ENCODE measurements at places on chromosomes 6 and 20.
A peak's percentile ranks its signal among the peaks of the same experiment; 100 is the strongest.

GRCh38 chr6:15630202-15630601, 32.6 kb downstream of the DTNBP1 start:
- DNase-seq: no peak

DNA sequence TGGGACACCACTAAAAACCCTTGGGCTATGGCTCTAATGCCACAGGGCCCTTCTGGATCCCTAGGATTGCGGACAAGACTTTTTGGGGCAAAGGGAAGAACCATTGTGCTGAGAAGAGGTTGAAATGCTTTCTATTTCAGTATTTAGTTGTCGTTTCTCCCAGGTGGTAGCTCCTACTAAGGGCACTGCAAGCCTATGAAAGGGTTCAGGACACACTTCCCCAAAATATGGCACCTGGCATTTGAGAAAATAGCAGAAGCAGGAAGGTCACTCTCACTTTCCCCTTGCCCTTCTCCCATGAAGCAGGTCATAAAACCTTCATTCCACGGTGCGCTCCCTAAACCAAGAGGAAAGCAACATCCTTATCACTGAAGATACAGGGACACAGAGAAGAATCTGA, 125.4 kb upstream of the GPR6 start:
- DNase-seq: no peak

- DNase-seq: no peak
Observed at GRCh38 chr20:23613676-23614075, 8.0 kb upstream of the CST9 start.

- no peak for DNase-seq
Observed at GRCh38 chr6:55047451-55048044, 126.8 kb upstream of the HCRTR2 start.

DNA sequence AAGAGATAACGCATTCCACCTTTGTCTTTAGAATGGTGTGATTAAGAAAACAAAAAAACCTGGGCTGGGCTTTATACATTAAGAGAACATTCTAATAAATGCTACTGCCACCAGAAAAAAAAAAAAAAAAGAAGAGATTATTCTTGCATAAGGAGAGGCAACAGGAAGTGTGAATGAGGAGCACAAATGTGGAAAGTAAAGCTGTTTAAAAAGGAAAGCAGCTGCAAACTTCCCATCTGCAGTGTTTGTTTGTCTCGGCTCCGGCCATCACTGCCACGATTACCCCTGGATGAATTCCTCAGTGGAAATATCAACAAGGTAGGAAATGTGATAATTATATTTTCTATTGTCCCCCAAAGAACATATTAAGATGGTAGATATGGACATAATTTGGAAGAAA, 223.9 kb downstream of the PHF3 start:
- DNase-seq: no peak

GRCh38 chr6:105781915-105782314, 304.2 kb upstream of the PRDM1 start:
- no peak for DNase-seq

- DNase-seq: no peak
Observed at GRCh38 chr6:131838051-131838450, 30.2 kb downstream of the ENPP1 start.

GRCh38 chr6:164692772-164693510, 616.5 kb downstream of the C6orf118 start:
- no peak for DNase-seq

DNA sequence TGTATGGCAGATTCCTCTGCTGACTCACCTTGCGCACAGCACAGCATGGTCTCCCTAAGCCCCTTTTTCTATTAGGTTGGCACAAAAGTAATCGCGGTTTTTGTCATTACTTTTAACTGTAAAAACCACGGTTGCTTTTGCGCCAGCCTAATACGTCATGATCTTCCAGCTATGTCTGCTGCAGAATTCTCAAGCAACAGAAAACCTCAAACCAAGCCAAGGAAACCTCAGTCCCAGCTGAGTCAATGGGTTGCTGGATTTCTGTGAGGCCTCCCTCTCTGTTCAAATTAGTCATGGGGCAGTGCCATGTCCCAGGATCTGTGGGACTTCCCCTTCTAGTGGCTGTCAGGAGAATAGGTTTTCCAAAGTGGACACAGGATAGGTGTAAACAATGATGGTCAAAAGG, 15.7 kb upstream of the ENPP1 start:
- DNase-seq: no peak

DNA sequence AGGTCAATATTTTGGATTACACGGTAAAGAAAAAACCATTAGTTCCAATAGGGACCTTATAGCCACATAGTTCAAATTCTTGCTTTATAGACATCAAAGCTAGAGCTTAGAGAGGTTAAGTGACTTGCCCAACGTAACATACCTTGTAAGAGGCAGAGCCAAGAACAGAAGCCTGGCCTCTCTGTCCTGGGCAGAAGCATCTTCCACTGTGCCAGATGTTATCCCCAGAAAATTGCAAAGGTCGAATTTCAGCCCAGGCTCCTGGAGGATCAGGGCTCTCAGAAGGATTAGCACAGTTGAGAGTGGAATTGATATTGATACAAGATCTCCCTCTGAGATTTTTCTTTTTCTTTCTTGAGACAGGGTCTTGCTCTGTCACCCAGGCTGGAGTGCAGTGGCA, 6.1 kb downstream of the SMIM28 start:
- DNase-seq: no peak

DNA sequence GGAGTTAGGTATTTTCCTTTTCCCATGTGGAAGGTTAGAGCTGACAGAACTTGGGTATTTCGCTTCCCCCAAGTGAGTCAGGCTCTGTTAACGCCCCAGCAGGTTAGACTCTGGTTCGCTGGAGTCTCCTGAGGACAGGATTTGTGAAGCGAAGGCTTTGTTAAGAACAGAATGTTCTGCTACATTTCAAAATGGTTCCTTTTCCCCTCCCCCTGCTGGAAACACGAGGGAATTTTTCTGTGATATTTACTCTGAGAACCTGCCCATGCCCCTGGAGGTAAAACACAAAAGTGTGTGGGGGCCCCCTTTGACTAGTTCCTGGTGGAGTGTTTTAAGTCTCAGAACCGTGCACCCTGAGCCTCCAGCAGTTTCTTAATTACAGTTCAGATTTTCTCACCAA, 731.4 kb upstream of the CITED2 start:
- no peak for DNase-seq

DNA sequence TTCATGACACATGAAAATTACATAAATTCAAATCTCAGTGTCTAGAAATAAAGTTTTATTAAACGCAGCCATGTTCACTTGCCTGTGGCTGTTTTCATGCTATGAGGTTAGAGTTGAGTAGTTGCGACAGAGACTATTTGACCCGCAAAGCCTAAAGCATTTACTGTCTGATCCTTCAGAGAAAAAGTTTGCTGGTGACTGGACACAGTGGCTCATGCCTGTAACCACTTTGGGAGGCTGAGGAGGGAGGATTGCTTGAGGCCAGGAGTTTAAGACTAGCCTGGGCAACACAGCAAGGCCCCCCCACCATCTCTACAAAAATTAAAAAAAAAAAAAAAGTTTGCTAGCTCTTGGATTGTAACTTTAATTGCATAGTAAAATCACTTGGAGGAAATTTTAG, 9.2 kb downstream of the SMIM28 start:
- no peak for DNase-seq

GRCh38 chr20:472137-472846, 10.0 kb upstream of the TBC1D20 start:
- no peak for DNase-seq

DNA sequence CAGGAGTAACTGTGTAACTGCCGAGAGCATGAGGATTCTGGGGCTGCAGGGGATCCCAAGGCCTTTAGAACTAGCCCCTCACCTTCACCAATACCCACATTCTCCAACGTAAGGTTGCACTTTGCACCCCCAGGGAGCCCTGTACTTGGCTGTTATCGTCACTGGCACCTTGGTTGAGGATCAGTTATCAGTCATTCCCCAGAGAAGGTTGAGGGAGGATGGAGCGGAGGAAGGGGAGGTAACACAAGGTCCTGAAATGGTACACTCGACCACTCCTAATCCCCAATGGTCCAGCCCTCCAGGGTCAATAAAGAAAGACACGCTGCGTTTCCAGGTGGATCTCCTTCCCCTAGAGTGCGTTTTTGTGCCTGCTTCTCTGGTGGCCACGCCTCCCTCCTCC, 1.1 kb upstream of the SPDEF start:
- DNase-seq: no peak

DNA sequence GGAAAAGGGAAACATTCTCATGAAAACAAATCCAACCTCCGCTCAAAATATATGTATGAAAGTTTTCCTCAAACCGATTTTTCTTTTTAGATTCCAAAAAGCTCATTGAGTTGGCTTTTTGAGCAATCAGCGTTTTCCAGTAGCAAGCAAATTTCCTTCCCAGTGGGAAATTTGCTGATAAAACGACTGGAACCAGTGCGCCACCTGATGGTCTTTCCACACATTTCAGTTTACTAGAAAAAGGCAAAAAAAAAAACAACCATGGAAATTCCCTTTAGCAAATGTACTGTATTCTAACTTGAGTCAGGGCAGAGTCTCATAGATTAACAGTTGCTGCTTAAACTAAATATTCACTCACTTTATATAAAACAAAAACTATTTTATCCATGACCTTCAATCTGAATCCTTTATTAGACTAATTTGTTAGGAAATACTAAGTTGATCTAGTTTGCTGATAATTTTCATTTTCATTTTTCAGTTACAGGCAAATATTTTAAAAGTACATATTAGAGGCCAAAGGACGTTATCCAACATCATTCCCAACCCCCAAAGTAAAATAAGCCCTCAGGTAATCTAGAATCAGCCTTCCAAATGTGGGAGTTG, 271.5 kb downstream of the FOXA2 start:
- peak; percentile 18 for DNase-seq

GRCh38 chr20:19875376-19876221, 117.5 kb downstream of the RIN2 start:
- DNase-seq: no peak

- DNase-seq: no peak
Observed at GRCh38 chr6:154261688-154262397, 94.8 kb downstream of the IPCEF1 start.

DNA sequence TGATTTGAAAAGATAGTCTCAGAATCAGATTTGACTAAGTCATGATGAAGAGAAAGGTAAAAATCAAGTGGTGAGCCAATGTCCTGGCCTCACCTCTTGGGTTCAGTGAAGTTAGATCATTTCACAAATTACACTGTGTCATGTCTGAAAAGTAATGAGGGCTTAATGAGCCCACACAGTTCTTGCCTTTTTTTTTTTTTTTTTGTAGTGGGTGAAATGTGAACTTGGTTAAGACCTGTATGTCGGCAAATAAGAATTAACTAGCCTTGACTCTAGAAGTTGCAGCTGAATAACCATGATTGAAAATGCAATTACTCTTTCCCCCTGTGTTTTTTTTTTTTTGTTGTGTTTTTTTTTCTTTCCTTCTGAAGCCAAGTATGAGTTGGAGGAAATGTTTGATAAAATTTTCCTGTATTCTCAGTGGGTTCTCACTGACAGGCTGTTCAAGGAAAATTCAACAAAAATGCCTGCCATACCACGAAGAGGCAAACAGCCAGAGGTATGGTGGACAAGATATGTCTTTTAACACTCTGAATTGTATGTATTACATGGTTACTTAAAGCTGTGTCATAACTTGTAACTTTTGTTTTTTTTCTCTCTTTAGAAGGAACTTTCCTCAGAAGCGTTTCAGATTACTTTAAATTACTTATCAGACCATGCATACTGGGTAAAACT, 135.2 kb upstream of the MLIP start:
- no peak for DNase-seq

DNA sequence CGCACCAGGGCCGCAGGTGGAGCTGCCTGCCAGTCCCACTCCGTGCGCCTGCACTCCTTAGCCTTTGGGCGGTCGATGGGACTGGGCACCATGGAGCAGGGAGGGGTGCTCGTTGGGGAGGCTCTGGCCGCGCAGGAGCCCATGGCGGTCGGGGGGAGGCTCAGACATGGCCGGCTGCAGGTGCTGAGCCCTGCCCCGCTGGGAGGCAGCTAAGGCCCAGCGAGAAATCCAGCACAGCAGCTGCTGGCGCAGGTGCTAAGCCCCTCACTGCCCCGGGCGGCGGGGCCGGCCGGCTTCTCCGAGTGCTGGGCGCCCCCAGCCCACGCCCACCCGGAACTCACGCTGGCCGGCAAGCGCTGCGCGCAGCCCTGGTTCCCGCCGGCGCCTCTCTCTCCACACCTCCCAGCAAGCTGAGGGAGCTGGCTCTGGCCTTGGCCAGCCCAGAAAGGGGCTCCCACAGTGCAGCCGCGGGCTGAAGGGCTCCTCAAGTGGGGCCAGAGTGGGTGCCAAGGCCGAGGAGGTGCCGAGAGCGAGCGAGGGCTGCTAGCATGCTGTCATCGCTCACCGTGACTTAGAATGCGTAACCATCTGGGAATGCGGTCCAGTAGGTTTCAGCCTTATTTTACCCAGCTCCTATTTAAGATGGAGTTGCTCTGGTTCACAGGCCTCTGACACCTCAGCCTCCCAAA, 77.3 kb downstream of the C6orf52 start:
- no peak for DNase-seq

DNA sequence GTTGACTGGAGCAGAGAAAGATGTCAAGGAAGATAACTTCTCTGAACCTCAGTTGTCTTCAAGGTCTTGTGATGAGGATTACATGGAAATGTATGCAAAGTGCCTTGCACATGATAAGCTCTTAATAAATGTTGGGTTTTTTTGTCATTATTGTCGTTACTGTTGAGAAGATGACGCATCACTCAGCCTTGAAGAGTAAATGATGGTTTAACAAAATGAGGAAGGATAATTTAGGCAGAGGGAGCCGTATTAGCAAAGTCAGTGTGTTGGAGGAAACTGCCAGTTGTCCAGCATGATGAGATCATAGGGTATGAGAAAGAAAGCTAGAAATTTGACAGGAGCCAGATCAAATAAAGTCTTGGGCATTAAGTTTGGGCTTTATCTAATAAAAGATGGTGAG, 8.8 kb upstream of the SUPT3H start:
- DNase-seq: no peak

DNA sequence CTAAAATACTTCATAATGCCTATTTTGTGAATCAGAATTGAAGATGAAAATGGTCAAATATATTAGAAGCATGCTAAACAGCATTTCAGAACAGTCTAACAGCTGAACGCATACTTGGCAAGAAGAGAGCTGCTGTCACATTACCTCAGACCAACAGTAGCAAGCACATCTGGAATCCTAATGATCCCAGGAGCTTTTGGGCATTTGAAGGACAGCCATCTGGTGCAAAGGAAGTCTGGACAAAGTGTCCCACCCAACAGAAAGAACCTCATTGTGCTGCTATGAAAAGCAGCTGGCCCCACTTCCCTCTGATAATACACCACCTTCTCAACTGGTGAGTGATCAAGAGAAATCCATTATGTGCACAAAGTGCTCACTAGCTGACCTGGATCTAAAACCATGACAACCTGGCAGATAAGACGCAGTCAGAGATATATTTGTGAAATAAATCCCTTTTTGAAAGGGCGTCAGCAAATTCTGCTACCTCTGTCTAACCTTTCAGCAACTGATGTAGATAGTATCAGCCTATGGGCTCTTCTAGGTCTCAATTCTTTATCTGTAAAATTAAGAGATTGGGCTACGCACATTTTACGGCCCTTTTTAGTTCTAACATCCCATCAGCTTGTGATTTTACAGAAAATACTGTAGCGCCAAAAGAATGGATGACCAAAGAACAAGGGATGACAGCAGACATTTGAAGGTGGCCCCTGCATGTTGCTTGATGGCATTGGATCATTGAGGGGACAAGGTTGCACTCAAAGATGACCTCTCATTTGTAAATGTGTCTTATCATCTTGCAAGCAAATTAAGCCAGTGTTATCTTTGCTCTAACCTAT, 78.7 kb downstream of the SGK1 start:
- no peak for DNase-seq

All from NCI-H1417 (cell line).